ENCODE measurements at places on chromosomes 11 and 22.

GRCh38 chr11:101881586-101881985 is 33.2 kb upstream of the CEP126 start:
- DNase-seq = no peak

GRCh38 chr11:102115557-102115956 is 5.3 kb downstream of the YAP1 start:
- DNase-seq = no peak

DNA sequence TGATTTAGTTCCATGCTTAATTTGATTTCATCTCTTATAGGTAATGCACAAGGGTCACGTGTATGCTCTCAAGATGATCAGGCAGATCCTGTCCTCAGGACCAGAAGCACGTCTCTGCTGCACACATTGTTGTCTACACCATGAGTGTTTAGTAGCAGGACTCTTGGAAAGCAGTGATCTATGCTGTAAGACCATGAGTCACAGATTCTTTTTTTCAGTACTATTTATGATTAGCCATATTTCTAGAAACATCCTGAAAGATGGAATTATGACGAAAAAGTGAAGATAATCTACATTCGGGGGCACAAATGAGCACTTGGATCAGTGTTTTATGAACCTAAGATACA is 29.6 kb downstream of the ZBED4 start:
- DNase-seq = no peak

GRCh38 chr11:7204778-7205177 is 46.9 kb upstream of the SYT9 start:
- no peak for DNase-seq

GRCh38 chr11:103871923-103872551 is 164.4 kb upstream of the DDI1 start:
- no peak for DNase-seq

All from CD14-positive monocyte (primary cell).